SK-MEL-5 (cell line): ENCODE measurements at places on chromosomes 2 and 18.

GRCh38 chr18:51385270-51385669, 187.8 kb upstream of the MEX3C start:
- no peak for DNase-seq

GRCh38 chr2:136324966-136325365, 207.0 kb upstream of the CXCR4 start:
- DNase-seq = no peak

- DNase-seq = no peak
Observed at GRCh38 chr2:181140414-181140813, 160.0 kb downstream of the UBE2E3 start.

- DNase-seq = no peak
Observed at GRCh38 chr2:107511970-107512789, 314.5 kb upstream of the RGPD4 start.

- no peak for DNase-seq
Observed at GRCh38 chr2:120298173-120298835, 45.7 kb downstream of the RALB start.

DNA sequence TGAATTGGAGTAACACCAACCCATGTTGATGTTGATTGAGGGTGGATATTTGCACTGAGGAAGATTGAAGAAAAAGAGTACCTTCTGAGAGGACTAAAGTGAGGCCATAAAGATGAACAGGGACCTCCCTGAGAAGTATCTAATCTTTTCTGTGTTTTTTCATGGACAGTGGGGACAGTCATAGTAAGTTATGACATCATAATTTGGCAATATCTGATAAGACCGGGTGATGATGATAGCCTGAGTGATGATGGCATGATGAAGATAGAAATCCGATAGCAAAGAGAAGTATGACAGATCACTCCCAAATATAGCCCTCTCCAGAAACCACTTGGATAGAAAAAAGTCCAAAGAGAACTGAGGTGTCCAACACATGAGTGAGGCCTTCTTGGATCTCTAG, 2.2 kb upstream of the ATP5MC3 start:
- DNase-seq = no peak

GRCh38 chr2:99249951-99250350, 5.5 kb downstream of the LYG2 start:
- DNase-seq = no peak

GRCh38 chr2:5125017-5125730, 567.0 kb upstream of the SOX11 start:
- no peak for DNase-seq

- no peak for DNase-seq
Observed at GRCh38 chr2:142599504-142599903, 278.0 kb upstream of the KYNU start.

DNA sequence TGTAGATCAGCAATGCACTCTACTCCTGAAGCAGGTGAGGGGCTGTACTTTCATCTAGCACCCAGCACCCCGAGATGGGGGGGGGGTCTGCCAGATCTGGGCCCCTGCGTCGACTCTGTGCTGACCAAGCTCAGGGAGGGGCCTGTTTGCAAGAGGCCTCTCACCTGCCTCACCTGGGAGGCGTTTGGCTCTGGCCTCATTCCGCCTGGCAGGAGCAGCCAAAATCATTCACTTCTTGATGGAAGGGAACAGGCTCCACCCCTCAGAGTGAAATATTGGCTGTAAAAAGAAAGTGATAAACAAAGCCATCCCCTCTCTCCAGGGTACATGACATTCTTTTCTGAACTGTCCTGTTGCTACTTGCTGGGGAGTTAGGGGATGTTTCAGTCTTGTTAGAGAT, 10.7 kb upstream of the IL1R2 start:
- no peak for DNase-seq

GRCh38 chr18:57961876-57962505, 82.0 kb upstream of the NEDD4L start:
- DNase-seq = no peak

GRCh38 chr18:62875323-62875722, 160.0 kb downstream of the PHLPP1 start:
- no peak for DNase-seq

DNA sequence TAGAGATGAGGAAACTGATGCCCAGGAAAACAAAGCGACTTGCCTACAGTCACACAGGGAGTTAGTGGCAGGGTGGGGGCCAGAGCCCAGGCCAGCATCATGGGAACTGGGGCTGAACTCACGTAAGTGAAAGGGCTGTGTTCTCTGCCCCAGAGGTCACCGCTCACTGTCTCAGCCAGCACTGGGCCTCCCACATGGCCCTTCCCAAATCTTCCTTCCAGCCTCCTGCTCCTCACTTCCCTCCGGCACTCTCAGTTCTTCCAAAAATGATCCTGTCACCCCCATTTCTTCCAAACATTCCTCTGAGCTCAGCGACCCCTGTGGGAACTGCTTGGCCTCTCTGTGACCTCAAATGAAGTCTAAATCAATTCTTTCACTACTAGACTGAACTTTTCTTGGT, 90.5 kb upstream of the TMEM247 start:
- no peak for DNase-seq
